ENCODE measurements at places on chromosomes 6 and 20. TPM values are rescaled to one million over a fixed set of nuclear protein-coding genes. Genes with fewer than 3 reads are reported as not detected.
A peak's percentile ranks its signal among the peaks of the same experiment; 100 is the strongest.

The PARD6B gene
- total RNA-seq, result 10.9 TPM

DNA sequence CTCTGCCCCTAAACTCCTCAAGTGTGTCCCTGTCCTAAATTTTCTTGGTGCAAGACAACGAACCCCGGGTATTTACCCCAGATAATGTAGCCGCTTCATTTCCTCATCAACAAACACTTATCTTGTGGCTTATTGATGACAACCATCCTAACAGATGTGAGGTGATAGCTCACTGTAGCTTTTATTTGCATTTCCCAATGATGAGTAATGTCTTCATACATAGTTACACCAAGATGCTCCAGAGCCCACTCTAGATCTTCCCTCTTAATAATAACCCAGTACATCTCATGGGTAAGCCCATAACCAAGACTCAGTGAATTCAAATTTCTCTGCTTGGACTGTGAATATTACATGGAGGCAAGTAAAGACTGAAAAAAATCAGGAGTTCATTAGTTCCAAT is 48.2 kb upstream of the BEND6 start:
- DNase-seq, result no peak

- no peak for DNase-seq
Measured at GRCh38 chr20:50050660-50051308, 62.2 kb downstream of the UBE2V1 start.

DNA sequence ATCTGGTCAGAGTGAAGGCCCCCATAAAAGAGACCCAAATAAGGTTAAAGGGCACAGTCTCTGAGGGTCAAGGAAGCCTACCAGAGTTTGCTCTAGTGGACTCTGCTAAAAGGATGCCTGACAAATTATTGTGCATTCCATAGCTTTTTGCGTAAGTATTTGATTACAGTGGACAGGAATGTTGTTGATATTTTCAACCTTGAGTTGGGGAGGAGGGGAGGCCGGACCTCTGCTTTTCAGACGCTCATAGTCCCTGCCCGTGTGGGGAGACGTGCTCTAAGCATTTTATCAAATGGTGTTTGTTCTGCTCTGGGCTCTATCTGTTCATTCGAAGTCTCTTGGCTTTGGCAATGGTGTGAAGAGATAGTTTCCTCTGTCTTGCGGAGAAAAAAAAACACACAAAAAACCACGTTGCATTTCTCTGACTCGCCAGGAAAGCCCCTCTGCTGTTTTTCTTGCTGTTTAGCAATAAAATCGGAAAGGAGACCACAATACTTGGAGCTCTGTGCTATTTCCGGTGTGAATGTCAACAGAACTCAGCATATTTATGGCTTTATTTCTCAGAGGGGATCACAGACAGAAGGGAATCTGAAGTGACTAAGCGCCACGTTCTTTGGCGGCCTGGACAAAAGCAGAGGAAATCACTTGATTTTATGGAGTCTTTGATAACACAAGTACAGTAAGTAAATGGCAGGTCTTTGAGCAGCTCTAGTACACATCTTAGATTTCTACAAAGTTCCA is 159.8 kb downstream of the ZFP64 start:
- DNase-seq, result no peak

DNA sequence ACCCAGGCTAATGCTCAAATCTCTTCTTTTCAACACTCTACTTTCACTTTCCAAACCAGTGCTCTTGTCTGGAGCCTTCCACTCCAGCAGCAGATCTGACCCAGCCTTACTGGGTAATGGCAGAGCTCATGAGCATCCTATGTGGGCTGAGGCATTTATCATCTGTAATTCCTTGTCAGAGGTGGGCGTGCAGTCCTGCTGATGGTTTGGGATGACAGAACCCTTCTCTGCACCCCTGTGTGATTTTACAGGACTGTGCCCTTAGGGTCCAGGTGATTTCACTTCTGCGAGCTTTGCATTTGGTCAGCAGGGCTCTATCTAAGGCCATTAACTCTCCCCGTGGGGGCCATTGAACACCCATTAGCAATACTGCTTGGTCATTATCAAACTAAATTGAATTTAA is 55.4 kb downstream of the LAMA4 start:
- DNase-seq, result no peak

GRCh38 chr20:34515484-34516246 is 557 bp upstream of the DYNLRB1 start:
- peak; percentile 62 for DNase-seq

DNA sequence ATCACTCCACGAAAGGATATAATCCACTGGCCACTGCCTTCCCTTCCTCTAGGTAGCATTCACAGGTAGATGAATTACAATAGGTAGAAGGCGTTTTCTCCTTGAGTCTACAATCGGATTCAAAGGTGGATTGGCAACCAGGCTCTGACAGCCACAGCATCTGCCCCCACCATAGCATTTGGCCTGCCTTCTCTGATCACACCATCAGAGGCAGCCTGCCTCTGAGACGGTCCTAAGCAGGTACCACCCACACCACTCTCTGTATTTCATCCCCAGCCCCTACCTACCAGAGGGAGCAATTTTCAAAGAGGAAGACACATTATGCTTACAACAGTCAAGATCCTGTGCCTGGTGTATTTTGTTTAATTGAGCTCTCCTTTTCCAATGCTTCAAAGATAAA is 210.5 kb upstream of the SPTLC3 start:
- no peak for DNase-seq

- DNase-seq, result no peak
Measured at GRCh38 chr6:56575736-56576135, 67.0 kb downstream of the DST start.

GRCh38 chr6:11317885-11318771 is 85.7 kb upstream of the NEDD9 start:
- no peak for DNase-seq

The LRFN2 gene
- 0.05 TPM for total RNA-seq

DNA sequence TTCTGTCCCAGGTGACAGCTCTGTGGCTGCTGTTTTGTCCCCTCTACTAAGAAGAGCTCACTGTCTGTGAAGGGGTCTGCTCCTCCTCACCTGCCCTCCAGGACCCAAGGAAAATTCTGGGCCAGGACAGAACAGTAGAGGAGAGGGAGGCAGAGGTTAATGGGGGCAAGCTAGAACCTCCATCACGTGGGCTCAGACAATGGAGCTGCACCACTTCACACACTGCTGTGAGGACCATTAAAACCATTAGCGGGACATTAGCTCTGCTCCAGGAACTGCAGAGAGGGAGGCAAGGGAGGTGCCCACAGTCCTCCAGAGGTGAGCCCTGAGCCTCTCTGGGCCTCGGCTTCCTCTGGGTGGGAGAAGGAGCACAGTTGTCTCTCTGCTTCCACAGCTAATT is 78.4 kb downstream of the NOL4L start:
- DNase-seq, result no peak

The GGTLC1 gene
- not detected for total RNA-seq

DNA sequence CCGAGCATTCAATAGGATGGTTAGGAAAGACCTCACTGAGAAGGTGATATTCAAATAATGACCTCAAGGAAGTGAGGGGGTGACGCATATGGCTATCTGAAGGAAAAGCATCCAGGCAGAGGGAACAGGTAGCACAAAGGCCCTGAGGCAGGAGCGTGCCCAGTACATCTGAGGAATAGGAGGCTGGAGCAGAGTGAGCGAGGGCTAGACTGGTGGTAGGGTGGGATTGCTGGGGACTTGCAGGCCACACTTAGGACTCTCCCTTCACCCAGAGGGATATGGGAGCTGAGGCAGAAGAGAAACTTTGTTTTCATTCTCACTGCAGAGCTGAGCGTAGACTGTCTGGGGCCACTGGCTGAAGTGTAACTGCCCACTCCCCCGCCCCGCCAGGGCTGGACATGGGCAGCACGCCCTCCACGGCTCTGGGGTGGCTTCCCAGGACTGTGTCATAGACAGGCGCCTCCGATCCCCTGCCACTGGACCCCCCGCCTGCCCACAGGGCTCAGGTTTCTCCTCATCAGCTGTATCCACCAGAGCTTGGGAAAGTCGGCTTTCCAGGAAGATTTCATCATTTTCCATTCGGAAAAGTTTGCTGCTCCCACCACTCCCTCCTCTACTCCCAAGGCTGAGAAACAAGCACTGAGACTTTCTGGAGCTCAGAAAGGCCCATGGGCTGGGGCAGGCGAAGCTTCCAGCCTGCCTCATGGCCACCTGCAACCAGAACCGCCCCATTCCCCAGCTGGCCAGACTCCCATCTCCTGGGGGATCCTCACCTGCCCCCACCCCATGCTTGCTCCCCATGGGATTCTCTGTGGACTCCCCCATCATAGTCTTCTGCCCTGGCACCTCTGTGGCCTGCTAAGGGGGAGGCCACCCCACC is 142.6 kb downstream of the MRPL14 start:
- no peak for DNase-seq

- no peak for DNase-seq
Measured at GRCh38 chr6:136014454-136015437, 163.2 kb downstream of the PDE7B start.

Data from left lobe of liver (tissue), 2 donors.